ENCODE measurements at places on chromosomes 16 and 17.

DNA sequence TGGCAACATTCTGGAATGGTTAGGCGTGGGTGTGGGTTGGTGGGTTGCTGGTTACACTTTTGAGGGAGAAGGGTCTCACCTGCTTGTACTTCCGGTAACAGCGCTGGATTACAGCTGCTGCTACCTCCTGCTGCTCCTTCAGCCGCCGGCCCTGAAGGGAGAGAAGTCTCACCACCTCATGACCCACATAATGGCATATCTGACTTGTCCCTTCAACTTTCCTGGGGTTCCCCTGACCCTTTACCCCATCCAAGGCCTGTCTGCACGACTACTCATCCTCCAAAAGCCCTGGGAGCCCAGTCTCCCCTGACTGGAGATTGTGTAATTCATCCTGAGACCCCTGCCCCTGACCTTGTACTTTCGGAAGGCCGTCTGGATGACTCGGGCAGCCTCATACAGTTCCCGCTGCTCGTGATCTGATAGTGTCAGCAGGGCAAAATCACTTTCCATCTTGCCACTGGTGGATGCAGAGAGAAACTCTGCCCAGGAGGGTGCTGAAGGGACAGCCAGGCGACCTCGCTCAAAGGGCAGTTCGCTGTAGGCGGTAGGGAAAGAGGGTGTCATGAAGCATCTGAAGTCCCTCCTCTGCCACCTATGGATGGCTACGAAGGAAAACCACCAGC lies 2.0 kb upstream of the SPAG7 start:
- no peak for DNase-seq

DNA sequence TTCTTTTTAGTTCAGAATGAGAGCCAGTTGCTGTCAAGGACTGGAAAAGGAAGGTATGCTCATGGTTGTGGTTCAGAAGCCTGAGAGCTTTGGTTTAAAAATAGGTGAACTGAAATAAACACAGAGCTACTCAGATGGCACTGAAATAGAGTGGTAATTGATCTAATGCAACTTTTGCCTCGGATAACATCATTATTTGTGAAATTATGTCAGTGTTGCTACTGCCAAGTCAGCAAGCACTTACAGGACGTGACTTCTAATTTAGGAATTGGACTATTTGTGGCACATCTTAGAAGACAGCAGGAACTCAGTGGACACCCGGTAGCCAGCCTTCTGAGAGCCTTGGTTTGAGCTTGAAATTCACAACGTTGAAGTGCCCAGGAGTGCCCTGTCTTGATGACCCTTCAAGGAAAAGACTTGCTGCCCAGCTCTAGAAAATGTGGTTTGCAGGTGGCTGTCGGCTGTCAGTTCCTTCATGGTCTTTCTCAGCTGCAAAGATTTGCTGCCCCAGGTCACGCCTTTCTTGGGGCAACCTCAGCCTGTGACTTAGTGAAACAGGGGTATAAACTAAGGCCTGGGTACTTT lies 42.0 kb upstream of the XYLT1 start:
- peak; percentile 87 for DNase-seq

DNA sequence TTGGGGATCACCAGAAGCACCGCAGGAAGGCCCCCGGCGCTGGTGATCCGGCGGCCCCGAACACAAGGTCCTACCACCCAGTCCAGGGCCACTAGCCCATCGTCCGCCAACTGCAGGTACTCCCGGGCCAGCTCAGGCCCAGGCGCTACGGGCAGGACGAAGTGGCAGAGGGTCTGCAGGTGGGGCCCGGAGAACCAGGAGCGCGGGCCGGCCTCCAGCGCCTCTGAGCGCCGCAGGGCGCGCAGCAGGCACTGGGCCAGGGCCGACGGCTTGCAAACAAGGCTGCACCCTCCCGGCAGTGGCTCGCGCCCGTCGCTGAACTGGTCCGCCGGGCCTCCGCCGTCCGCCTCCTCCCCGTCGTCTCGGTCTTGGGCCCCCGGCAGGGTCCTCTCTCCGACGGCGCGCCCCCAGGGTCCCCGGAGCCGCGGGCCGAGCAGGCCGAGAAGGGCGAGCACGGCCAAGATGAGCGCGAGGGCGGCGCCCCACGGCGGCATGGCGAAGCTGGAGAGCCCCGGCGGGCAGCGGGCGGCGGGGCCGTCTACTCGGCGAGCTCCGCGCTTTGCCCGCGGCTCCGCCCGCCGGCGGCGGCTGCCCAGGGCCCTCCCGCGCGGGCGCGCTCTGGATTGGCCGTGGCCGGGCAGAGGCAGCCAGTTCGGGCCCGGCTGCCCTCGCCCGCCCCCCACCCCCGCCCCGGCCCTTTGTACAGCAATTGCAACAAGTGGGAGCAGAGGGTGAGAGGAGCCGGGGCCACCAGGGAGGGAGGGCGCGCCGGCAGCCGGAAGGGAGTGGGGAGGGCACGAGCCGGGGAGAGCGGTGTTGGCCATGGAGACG lies at the start of gene ABHD15:
Gene ABHD15, minus strand, starts transcription at position 565 of the 831 bp plus-strand sequence. Its CDS starts 71 bp downstream, at position 494.
- DNase-seq: peak; percentile 69

DNA sequence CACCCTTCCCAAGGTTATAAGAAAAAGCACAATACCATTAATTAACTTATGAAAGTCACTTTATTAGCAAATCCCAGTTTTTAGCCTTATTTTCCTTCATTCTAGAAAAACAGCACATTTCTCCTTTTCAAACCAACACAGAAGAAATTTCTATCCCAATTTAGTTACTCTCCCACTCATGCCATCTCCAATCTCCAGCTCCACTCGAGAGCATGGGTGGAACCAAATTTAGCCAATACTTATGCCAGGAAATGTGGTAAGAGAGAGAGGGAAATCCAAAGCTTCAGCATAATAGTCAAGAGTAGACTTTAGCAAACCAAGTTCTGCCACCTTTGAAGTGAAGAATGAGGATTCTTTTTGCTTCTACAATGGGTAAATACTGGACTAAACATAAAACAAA lies 288.8 kb downstream of the KIF2B start:
- DNase-seq: no peak

- no peak for DNase-seq
Observed at GRCh38 chr17:60699090-60699489, 21.4 kb downstream of the BCAS3 start.

DNA sequence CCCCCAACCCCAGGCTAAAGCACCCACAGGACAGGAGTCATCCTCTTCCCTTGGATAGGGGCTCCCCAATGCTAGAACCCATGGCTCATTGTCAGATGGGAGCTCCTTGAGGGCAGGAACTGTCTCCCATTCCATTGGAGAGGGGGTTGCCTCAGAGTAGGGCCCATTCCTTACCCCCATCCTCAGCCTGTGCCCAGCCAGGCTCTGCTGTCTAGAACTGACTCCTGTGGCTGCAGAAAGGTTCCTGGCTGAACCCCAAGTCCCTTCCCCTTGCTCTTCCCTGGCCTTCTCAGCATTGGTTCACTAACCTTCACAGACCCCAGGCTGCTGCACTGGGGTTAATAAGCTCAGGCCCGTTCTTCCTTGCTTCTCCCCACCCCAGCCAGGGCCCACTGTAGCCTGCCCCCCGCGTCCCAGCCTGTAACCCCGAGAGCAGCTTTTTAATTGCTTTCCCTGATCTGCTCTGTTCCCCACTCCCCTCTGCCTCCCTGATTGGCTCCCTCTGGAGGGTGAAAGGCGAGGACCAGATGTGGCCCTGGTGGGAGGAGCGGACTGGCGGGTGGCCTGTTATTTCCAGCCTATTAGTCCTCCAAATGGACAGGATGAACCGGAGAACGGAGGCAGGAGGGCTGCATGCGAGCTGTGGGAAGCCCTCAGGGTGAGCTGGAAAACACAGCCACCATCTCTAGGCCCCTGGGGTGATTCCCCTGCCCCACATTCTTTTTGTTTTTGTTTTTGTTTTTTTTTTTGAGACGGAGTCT lies 6.0 kb upstream of the GFAP start:
- no peak for DNase-seq

DNA sequence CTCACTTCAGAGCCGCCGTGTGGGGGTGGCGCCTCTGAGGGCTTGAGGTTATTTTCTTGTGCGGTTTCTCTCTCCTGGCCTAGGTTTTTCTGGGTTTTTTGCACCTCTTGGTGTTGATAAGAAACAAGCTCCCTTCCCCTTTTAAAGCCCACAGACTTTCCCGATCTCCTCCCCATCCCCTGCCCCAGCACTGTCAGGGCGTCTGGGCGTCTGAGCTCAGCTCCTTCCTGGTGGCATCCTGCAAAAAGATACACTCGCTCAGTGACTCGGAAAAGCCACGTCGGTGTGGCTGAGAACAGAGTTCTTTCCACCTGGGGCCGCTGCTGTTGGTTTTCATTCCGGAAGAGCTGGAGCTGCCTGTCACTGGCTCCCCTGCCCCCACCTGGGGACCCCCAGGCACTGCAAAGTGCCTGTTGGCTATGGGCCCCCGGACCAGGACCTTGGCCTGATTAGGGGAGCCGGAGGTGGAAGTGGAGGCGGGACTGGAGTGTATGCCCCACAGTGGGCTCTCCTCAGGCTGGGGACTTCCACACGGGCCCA lies 14.5 kb downstream of the BAIAP2 start:
- no peak for DNase-seq

GRCh38 chr16:85236818-85237150 lies 124.5 kb upstream of the CIBAR2 start:
- DNase-seq: peak; percentile 67

DNA sequence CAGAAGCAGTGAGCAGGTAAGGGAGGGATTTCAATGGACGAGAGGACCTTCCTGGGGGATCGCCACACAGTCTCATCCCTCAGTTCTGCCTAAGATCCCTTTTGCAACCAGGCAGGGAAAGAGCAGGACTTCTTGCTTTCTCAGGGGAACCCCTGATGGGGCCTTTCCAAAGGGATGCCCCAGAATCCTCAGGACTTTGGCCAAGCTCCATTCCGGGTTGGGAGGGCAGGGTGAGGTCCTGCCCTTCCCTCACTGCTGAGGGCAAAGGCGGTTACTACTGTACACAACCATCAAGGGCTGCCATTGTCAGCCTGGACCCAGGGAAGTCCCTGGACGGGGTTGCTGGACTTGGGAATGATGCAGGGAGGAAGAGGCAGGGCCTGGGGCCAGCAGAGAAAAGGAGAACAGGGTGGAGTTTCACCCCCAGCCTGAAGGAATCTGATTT lies 9.7 kb downstream of the PRR29 start:
- no peak for DNase-seq

DNA sequence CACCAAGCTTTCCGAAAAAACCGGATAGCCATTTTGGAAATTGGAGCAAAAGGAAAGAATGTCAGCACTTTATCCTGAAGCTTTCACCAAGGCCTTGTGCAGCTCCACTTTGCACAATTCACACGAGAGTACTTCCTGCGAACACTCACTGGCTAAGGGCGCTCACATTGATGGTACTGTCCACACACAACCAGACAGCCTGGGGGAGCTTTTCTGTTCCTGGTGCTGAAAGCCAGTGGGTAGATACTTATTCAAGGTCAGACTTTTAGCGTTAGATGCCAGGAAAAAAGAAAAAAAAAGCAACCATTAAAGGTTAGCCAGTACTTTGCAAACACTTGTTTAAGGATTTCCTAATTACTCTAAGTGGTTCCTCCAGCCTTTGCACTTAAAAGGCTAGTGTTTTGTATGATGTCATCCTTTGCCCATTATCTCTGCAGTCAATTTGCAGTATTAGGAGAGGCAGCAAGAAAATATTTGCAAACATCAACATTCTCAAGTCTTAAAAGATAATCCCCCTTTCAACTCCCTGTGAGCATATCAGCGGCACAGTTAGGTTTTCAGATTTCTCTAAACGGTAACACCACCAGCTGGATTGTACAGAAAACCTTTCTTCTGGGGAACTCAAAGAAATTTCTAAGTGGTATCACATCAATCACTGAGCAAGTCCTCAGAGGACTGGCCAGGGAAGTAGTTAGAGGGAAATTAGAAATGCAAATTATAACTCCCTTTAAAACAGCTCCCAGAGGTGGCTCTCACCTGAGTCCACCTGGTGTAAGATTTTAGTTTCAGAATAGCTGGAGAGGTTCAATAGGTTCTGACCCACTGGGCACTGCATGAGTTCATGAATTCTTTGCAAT lies 243.4 kb upstream of the IRX5 start:
- DNase-seq: no peak

- DNase-seq: no peak
Observed at GRCh38 chr16:24102209-24102660, 153.9 kb upstream of the CACNG3 start.

DNA sequence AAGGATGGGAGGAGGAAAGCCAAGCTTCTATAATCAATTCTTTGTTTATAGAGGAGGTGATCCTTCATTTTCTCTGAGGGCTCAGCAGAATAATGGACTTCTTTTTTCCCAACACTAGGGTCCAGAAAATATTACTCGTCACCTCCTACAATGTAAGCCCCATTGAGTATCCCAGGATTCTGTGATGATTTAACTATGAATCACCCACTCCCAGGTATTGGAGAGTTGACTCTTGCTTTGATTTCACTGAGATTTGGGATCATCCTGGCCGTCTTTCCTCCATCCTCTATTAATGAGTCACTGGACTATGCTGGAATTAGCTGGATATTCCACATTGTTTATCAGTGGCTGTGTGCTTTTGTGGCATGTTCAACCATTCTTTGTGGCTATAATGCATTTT lies 452.0 kb downstream of the NPIPA7 start:
- no peak for DNase-seq

DNA sequence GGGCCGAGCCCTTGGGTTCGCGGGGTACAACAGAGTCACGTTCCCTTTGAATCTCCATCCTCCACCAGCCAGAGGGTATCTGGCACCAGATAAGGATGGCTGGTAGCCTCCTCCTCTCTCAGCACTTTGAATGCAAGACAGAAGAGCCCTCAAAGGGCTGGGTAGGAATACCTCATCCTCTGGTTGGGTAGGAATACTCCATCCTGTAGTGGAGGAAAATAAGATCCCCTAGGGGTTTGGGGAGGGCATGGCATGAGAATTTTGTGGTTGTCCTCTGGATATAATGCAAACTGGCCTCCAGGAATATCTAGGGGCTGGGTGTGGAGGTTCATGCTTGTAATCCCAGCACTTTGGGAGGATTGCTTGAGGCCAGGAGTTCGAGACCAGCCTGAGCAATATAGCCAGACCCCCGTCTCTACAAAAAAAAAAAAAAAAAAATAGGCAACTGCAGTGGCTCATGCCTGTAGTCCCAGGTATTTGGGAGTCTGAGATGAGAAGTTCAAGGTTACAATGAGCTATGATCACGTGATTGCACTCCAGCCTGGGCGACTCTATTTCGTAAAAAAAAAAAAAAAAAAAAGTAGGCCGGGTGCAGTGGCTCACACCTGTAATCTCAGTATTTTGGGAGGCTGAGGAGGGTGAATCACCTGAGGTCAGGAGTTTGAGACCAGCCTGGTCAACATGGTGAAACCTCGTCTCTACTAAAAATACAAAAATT lies 2.7 kb downstream of the IGFBP4 start:
- no peak for DNase-seq

- peak; percentile 61 for DNase-seq
Observed at GRCh38 chr17:7825206-7825990, 8.6 kb upstream of the KDM6B start.

GRCh38 chr17:67491009-67491680 lies 114.1 kb downstream of the PITPNC1 start:
- peak; percentile 100 for DNase-seq
